ENCODE measurements at places on chromosomes 12 and 14.
A peak's percentile ranks its signal among the peaks of the same experiment; 100 is the strongest.

DNA sequence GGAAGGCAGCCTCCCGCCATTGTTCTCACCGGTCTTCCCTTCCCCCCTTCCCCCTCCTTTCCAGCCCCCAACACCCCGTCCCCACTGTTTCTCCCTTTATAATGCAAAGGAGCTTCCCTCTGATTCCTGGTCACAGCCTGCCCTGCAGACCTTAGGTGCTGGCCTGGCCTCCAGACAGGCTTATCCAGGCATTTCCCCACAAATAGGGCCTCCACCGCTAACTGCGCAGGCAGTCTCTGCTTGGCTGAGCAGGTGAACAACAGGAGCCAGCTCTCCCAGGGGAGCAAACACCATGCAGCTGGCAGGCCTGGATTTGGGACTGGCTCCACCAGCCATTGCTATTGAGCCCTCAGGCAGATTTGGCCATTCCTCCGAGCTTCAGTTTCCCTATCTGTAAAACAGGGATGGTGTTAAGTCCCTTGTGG is 46.0 kb downstream of the SMIM41 start:
- DNase-seq: peak; percentile 23

- no peak for DNase-seq
Observed at GRCh38 chr14:65255029-65255545, 152.8 kb upstream of the MAX start.

DNA sequence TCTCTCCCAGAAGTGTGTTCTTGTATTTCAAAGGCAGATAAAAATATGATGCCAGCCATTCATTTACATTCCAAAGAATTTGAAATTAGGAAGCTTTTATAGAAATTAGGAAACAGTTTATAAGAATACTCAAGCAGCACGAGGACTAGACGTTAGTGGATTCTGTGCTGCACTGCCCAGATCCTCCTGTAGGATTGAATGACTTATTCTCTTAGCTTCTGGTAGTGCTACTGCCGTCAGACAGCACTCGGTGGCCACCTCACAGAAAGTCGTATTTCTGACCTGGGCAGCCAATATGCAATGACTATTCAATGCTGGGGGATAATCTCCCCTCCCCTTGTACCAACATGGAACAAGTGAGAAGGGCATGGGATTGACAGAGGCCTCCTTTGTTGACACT is 326.4 kb downstream of the RPL10L start:
- no peak for DNase-seq

DNA sequence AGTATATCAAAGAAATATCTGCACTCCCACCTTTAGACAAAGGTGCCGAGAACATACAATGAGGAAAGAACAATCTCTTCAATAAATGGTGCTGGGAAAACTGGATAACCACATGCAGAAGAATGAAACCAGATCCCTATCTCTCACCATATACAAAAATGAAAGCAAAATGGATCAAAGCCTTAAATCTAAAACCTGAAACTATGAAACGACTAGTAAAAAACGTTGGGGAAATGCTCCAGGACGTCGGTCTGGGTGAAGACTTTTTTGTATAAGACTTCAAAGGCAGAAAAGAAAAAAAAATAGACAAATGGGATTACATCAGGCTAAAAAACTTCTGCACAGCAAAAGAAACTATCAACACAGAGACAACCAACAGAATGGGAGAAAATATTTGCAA is 83.8 kb downstream of the PPM1A start:
- DNase-seq: no peak

DNA sequence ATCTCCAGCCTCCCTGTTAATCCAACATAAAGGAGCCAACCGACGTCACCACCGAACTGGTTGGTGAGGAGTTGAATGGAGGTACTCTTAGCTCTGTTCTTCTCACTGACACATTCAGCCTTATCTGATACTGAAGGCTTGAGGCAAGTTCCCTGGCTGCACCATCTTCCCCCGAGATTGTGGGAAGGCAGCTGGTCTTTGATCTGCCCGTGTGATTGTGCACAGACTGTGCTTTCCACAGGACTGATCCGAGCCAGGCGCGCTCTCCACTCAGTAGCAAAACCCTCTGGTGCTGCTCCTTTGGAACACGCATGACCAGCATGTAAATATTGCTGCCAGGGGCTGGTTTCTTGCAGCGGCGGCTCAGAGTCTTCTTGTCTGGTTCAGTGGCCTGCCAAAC is 30.1 kb upstream of the DLK1 start:
- no peak for DNase-seq

DNA sequence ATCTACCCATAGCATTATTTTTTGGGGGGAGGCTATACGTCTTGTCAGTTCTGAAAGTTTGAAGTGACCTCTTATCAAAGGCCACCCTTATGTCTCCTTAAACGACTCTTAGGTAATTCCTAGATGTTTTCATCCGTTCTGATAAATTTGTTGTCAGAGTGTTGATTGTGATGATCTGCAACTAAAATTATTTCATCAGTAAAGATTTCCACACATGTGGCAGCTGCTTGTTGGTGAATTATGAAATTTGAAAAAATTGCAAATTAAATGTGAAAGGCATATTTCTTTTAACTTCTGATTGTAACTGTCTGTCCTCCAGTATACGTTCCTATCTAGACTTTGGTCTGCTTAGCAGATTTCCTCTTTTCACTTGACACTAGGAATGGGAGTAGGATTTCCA is 1.4 kb downstream of the ADIPOR2 start:
- no peak for DNase-seq

- no peak for DNase-seq
Observed at GRCh38 chr12:124085419-124086296, 112.6 kb downstream of the ZNF664 start.

All from DMS79 (cell line).